HepG2 (cell line): ENCODE measurements at places on chromosomes 6 and 20. TPM values are rescaled to one million over a fixed set of nuclear protein-coding genes. Genes with fewer than 3 reads are reported as not detected.

The PROKR2 gene
- not detected in 2 replicates for total RNA-seq

DNA sequence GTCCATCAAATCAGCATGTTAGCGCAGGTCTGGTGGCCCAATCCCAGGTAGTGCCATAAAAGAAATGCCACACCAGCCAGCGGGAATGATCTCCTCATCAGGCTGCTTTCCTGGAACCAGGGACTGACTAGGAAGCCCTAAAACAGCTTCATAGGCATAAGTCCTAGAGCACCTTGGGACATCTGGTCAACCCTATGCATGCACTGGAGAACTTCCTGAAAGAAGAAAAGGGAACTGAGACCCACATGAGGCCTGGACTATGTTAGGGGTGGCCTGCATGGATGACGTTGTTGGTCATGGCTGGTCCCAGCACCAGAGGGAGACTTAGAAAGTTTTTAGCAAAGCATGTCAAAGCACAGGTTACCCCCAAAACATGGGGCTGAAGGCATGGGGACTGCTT lies 7.6 kb upstream of the KCNK16 start:
- no peaks in the 10 kb centered on the region for H3K4me1 ChIP-seq
- no peak overlapping the region for H3K4me3 ChIP-seq
- no peak for DNase-seq
- peaks cover 17% of the 10 kb centered on the region; the same call in 2 of the 3 replicates for H3K27me3 ChIP-seq
- no peak overlapping the region for H3K27ac ChIP-seq

DNA sequence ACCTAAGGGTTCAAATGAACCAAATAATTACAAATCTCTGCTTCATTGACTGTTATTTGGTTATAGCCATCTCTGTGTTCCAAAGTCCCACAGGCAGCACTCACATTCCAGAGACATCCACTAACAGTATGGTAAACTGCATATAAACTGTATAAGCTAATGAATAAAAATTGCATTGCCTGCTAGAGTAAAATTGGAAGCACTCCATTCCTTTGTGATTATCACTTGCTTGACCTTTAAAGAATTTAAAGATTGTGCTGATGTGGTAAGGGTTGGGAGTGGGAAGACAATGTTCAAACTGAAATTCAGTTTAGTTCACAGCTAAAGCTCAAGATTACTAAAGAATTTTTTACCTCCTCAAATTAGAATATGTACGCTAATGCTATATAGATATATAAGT lies 31.0 kb upstream of the OSTM1 start:
- DNase-seq = no peak
- H3K27ac ChIP-seq = no peak overlapping the region
- no peaks in the 10 kb centered on the region for H3K27me3 ChIP-seq
- no peaks in the 10 kb centered on the region for H3K36me3 ChIP-seq
- no peak overlapping the region for H3K4me3 ChIP-seq

GRCh38 chr6:97456070-97456469 lies 173.1 kb upstream of the MMS22L start:
- H3K4me3 ChIP-seq = no peak overlapping the region
- H3K27me3 ChIP-seq = peaks cover 1% of the 10 kb centered on the region
- H3K27ac ChIP-seq = no peak overlapping the region
- no peak for DNase-seq
- H3K4me1 ChIP-seq = no peaks in the 10 kb centered on the region

GRCh38 chr20:45251884-45252560 lies 2.3 kb downstream of the SLPI start:
- peaks cover 13% of the 10 kb centered on the region for H3K4me1 ChIP-seq
- no peak for DNase-seq
- H3K27ac ChIP-seq = no peak overlapping the region
- no peak overlapping the region for H3K4me3 ChIP-seq
- peaks cover 11% of the 10 kb centered on the region; the same call in 1 of the 3 replicates for H3K27me3 ChIP-seq
- H3K36me3 ChIP-seq = no peaks in the 10 kb centered on the region

GRCh38 chr6:132643547-132643946 lies 15.4 kb downstream of the TAAR1 start:
- no peaks in the 10 kb centered on the region for H3K27me3 ChIP-seq
- H3K4me3 ChIP-seq = no peak overlapping the region
- H3K4me1 ChIP-seq = no peaks in the 10 kb centered on the region

- DNase-seq = peak; percentile 38
- no peak overlapping the region for H3K4me3 ChIP-seq
- no peak overlapping the region for H3K27ac ChIP-seq
- peaks cover 15% of the 10 kb centered on the region for H3K4me1 ChIP-seq
These were observed 171.7 kb upstream of the CCN2 start for GRCh38 chr6:132122871-132123270.

GRCh38 chr20:9439806-9440205 lies 74.6 kb upstream of the LAMP5 start:
- no peaks in the 10 kb centered on the region for H3K36me3 ChIP-seq
- H3K4me3 ChIP-seq = no peak overlapping the region
- no peaks in the 10 kb centered on the region for H3K27me3 ChIP-seq
- H3K4me1 ChIP-seq = no peaks in the 10 kb centered on the region

DNA sequence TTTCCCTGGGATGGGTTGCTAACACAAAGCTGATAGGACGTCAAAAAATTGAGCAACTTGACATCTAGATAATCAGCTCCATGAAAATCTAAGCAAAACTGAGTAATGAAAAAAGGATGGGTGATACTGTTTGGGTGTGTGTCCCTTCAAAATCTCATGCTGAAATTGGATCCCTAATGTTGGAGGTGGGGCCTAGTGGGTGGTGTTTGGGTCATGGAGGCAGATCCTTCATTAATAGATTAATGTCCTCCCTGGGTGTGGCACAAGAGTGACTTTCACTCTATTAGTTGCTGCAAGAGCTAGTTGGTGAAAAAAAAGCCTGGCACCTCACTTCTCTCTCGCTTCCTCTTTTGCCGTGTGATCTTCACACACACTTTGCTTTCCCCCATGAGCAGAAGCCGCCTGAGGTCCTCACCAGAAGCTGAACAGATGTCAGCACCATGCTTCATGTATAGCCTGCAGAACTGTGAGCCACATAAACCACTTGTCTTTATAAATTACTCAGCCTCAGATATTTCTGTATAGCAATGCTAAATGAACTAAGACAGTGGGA lies 160.9 kb downstream of the FRK start:
- peaks cover under 1% of the 10 kb centered on the region for H3K4me1 ChIP-seq
- no peak for DNase-seq
- no peaks in the 10 kb centered on the region for H3K36me3 ChIP-seq
- no peaks in the 10 kb centered on the region; the same call in 1 of the 2 replicates for H3K27me3 ChIP-seq

GRCh38 chr20:46701556-46701955 lies 7.9 kb upstream of the SLC2A10 start:
- H3K36me3 ChIP-seq = no peaks in the 10 kb centered on the region
- no peaks in the 10 kb centered on the region for H3K27me3 ChIP-seq
- no peak overlapping the region for H3K27ac ChIP-seq
- peaks cover 60% of the 10 kb centered on the region for H3K4me1 ChIP-seq

DNA sequence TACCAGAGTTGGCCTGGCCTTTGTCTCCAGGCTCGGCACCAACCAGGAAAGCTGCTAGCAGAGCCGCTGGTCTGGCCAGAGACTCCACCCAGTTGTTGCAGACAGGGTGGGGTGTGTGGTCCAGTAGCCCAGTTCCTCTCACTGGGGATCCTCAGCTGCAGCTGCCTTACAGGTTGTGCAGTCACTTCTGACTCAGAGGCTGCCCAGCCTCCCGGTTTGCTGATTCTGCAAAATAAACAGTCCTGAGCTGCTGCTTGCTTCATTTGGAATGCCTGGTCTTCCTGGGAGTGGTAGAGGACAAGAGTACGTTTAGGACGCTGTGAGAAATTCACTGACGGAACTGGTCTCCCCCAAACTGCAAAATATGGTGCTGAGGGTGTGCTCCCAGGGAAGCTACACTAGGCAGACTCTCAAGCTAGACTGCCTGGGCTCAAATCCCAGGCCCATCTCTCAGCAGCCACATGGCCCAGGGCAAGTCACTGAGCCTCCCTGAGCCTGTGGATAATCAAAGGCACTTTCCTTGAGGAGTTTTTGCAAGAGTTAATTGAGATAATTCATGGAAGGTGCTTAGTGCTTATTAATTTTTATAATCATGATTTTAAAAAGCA lies 246.1 kb downstream of the TFAP2C start:
- H3K4me3 ChIP-seq = no peak overlapping the region
- no peaks in the 10 kb centered on the region for H3K4me1 ChIP-seq
- no peaks in the 10 kb centered on the region for H3K36me3 ChIP-seq
- peaks cover 38% of the 10 kb centered on the region for H3K27me3 ChIP-seq
- no peak overlapping the region for H3K27ac ChIP-seq

GRCh38 chr6:115078555-115078954 lies 735.7 kb upstream of the HS3ST5 start:
- no peak overlapping the region for H3K27ac ChIP-seq
- no peaks in the 10 kb centered on the region for H3K36me3 ChIP-seq
- no peaks in the 10 kb centered on the region for H3K4me1 ChIP-seq
- H3K4me3 ChIP-seq = no peak overlapping the region
- no peak for DNase-seq
- H3K27me3 ChIP-seq = no peaks in the 10 kb centered on the region

GRCh38 chr6:167285077-167285770 lies 5.9 kb upstream of the UNC93A start:
- H3K36me3 ChIP-seq = no peaks in the 10 kb centered on the region
- no peak overlapping the region for H3K27ac ChIP-seq
- peaks cover 92% of the 10 kb centered on the region for H3K4me1 ChIP-seq
- no peak overlapping the region for H3K4me3 ChIP-seq
- H3K27me3 ChIP-seq = no peaks in the 10 kb centered on the region

DNA sequence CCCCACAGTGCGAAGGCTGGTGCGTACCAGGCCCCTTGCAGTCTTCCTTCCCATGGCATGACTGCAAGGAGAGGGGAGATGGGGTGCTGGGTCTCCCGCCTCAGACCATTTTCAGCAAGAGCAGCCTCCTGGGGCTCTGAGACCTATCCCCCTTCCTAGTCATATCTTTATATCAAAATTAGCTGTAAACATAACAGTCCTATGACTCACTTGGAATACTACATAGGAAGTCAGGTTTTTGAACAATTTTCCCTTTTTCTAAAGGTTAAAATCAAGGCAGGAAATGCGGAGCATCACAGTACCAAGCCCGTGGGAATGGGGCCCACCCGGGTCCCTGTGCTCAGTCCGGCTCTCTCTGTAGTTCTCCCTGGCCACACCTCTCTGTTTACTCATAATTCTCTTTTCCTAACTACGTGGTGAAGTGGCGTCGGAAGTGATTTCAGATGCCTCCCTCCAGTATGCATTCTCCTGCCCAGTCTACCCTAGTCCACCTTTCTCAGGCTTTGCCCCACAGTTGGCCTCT lies 109.8 kb upstream of the TMEM170B start:
- no peaks in the 10 kb centered on the region for H3K36me3 ChIP-seq
- peaks cover 98% of the 10 kb centered on the region for H3K4me1 ChIP-seq
- peak; percentile 55 for DNase-seq
- no peak overlapping the region for H3K4me3 ChIP-seq
- peak overlapping the region; percentile 71 for H3K27ac ChIP-seq
- no peaks in the 10 kb centered on the region for H3K27me3 ChIP-seq

The CFAP61 gene
- 0.27 TPM in 1 of 2 replicates, not detected in the other for total RNA-seq
